Kidney epithelial cell (primary cell): ENCODE measurements at places on chromosomes 6 and 20. TPM values are rescaled to one million over a fixed set of nuclear protein-coding genes. Genes with fewer than 3 reads are reported as not detected.
A peak's percentile ranks its signal among the peaks of the same experiment; 100 is the strongest.

Gene GNAS-AS1
- 0.07 and 1.3 TPM in 2 replicates for total RNA-seq

Gene RSPO3
- 0.88 and 1.9 TPM in 2 replicates for total RNA-seq

Gene ZNF341
- total RNA-seq, result 1.2 and 2.3 TPM in 2 replicates

Gene IPCEF1
- total RNA-seq, result 0.34 and 1.0 TPM in 2 replicates

Gene GMPR
- 0.96 and 2.5 TPM in 2 replicates for total RNA-seq

Gene CCN6
- total RNA-seq, result 1.0 and 1.5 TPM in 2 replicates

Gene C20orf144
- not detected in 2 replicates for total RNA-seq

Gene KHDC1L
- not detected in 2 replicates for total RNA-seq

Gene RIMS1
- 0.38 and 0.55 TPM in 2 replicates for total RNA-seq

Gene POPDC3
- 0.58 and 0.82 TPM in 2 replicates for total RNA-seq

DNA sequence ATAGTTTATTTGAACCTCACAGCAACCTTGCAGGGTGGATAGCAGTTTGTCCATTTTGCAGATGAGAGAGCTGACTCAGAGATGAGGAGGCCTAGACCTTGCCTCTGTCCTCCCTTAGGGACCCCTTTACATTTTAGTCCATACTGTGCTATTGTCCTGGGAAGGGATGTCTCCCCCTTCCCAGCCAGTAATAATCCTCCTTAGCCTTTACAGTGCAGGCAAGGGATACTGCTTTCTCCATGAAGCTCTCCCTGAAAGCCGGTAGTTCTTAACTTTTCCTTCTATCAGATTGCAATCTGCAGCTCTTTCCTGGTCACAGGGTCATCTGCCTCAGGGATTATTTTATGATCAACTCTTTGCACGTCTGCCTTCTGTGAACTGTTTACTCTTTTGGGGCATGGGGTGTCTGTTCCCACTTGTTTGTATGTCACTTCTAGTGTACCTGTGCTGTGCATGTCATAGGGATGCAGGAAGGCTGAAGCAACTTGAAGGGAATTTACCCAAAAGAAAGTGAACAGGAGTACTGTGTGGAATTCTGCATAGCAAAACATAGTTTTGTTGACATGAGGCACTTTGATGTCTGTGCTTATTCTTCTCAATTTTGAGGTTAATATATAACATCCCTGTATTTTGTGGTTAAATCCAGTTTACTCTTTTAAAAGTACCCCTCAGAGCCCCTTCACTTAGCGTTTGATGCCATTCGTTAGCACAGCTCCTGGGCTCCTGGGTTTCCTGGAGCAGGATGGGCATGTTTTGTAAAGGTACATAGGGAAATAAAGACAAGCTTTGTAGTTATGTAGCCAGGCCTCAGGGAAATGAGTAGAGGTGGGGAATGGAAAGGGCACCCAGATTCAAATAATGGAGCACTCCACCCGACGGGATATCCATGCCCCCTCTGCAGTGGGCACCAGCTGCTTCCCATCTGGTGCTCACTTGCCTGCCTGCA lies 38.1 kb downstream of the DHX35 start:
- DNase-seq, result no peak

DNA sequence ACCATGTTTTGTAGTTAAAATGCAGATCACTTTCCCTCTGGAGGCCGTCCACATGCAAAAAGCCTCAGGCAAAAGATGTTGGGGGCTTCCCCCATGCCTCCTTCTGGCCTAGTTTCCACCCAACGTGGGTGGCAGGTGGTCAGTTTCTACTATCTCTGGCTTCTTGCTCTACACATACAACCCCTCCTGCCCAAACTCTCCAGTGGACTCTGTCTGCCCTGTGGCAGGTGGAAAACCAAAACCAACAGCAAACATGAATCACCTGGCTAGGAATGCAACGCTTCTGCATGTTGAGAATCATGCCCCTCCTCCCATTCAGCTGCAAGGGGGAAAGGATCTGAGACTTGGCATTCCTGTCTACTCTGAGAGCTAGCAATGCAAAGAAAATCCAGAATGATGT lies 94.8 kb downstream of the MBOAT1 start:
- DNase-seq, result peak; percentile 67

DNA sequence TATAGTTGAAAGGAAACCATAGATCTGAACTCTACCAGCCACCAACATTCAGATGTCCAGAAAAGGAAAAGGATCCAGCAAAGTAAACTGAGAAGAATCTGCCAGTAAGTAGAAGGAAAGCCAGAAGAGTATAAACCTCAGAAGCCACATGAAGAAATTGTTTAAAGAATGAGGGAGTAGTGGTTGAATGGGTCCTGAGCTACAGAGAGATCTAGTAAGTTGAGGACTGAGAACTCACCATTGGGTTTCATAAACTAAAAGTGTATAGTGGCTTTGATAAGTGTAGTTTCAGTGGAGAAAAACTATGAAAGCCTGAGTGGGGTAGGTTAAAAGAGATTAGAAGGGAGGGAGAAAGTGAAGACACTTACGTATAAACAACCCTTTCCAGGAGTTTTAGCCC lies 32.0 kb upstream of the SUMO4 start:
- no peak for DNase-seq

DNA sequence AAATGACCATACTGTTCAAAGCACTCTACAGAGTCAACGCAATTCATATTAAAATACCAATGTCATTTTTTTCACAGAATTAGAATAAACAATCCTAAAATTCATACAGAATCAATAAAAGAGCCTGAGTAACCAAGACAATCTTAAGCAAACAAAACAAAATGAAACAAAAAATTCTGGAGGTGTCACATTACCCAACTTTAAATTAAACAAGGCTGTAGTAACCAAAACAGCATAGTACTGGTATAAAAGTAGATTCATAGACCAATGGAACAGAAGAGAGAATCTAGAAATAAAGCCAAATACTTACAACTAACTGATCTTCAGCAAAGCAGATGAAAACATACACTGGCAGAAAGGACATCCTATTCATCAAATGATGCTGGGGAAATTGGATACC lies 346.9 kb upstream of the JAG1 start:
- DNase-seq, result no peak

DNA sequence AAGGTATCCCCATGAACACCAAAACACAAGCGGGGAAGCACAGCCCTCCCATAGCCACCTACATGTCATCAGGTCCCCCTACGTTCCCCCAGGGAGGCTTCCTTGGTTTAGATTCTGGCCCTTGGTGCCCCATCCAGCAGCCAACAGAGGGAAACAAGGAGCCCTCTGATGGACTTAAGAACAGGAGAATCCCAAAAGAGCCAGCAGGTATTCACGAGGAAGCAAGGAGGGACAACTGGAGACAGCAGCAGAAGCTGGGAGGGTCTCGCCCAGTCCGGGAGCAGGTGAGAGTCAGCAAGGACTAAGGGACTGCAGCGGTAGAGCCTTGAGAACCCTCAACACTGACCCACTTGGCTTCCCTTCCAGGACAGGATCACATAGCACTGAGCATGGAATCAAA lies 58.4 kb upstream of the TOP1 start:
- no peak for DNase-seq

DNA sequence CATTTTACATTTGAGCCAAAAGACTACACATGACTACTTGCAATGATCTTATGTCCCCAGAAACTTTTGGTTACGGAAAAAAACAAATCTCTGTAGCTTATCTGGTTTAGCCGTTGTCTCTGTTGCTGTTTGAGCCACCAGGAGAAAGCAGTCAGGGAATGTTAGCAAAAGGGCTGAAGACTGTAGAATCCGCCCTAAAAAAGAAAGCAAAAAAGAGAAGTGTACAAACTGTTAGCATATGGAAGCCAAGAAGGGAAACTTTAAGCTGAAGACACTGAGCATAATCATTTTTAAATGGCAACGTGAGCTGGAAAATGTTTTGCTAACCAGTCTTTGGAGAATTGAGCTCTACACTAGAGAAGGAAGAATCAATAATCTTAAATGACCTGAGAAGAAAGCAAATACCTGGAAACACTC lies 69.9 kb upstream of the MYLIP start:
- no peak for DNase-seq

DNA sequence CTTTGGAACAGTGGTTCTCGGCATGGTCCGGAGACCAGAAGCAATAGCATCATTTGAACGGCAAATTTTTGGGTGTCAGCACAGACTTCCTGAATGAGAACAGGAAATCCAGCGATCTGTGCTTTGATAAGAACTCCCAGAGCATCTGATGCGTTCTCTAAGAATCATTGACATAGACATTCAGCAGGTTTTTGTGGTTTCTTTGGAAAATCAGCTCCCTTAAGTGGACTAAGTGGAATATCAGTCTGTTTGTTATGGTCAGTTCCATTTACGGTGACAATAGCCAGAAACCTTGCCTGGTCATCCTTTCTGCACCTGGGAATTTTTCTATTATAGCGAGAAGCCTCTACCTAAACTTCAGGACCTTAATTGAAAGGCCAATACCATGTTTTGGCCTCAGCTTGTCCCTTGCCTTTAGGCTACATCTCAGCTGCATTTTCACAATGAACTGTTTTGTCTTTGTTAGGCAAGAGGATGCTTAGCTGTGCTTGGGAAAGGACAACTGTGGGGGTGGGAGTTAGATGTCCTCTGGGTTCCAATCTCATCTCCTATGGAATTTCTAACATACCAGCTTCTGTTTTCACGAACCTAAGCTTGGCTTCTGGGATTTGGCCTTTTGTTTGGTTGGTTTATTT lies 299.7 kb downstream of the CDKAL1 start:
- DNase-seq, result no peak

- DNase-seq, result no peak
These were observed 86.5 kb downstream of the QRSL1 start for GRCh38 chr6:106715922-106716321.

- no peak for DNase-seq
These were observed 55.6 kb downstream of the KIAA0408 start for GRCh38 chr6:127403636-127404035.

- DNase-seq, result no peak
These were observed 84.7 kb downstream of the PREX1 start for GRCh38 chr20:48742912-48743680.

DNA sequence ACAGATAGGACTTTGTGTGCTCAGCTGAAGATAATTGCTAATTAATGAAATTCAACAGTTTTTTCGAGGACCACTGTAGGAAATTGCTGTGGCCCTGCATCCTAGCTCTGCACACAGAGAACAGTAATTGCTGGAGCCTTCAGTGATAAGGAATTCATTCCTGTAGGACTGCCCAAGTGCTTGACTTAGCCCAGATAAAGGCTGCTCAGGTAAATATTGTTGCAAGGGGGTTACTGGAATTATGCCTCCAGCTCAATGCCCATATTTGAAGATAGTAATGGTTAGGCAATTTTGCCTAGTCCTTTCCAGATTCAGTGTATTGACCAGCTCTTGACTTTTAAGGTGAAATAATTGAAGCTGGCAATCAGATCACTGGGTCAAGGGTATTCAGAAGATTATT lies 122.9 kb downstream of the SLC24A3 start:
- no peak for DNase-seq

DNA sequence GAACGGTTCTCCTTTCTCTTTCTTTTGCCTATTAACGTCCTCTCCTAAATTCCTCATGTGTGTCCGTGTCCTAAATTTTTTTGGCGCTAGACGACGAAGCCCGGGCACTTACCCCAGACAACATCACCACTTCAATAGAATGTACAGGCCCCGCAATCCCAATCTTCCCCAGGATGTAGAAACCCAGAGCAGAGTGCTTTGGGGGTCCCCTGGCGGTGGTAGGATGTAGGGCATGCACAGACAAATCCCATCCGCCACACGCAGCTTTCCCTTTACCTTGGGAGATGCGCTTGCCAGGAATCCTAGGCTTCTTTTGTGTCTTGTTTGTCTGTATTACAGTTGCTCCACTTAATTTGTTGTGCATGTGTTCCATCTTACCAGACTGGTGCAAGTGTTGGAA lies 417.3 kb upstream of the ARID1B start:
- DNase-seq, result no peak

DNA sequence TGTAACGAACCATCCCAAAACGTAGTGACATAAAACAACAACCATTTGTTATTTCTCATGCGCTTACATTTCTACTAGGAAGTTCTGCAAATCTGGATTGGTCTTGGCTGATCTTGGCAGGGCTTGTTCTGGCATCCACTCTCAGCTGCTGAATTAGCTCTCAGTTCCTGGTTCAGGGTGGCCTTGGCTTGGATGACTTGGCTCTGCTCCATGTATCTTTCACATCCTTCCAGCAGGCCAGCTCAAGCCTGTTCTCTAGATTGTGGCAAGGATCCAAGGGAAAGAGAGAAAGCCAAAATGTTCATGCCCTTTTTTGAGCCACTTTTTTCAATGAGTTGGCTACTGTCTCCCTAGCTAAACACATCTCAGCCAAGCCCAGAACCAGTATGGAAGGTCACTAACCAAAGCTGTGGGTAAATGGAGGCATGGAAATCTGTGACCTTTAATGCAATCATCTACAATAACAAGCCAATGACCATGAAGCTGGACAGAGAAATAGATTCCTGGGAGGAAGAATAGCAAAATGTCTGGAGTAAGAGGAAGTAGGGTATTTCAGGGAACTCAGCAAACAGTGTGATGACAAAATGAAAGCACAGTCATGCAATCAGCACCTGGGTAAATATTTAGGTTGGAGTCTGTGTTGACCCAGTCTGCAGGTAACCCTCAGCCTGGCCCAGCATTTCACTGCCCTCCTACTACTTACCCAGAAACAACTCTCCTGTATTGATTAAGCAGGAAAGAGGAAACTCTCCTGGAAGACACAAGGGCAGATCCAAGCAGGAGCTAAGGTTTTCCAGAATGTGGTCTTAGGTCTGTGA lies 32.7 kb upstream of the SNAP25 start:
- no peak for DNase-seq

DNA sequence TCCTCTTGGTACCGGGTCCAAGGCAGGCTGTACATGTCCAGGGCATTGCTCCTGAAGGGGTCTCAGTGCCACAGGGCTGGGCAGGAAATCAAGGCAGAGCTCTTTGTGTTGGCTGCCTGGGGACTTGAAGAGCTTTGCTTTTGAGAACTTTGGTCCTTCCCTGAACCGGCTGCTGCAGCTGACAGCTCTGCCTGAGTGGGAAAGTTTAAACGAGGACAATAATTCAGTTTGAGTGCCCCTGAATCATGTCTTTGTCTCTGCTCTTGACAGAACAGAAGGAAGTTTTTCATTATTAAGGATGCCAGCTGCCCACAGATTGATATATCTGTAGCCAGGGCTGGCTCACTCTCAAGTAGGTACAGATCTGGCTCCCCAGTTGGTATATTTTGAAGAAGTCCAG lies 56.1 kb downstream of the ANKRD6 start:
- DNase-seq, result no peak

DNA sequence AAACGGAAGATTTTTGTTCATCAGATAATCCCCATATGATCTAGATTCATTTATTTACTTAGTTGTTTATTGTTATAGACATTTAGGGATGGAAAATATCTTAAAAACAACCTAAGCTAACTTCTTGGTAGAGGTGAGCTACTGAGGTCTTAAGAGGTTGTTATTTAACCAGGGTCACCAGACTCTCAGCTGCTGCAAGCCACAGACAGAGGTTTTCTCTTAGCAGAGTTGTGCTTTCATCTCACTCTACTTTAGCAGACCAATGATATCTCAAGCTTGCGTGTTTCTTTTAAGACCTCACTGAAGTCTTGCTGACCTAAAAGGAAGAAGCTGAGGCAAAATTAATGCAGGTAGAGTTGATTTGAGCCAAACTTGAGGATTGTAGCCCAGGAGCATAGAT lies 43.6 kb downstream of the NCOA7 start:
- DNase-seq, result no peak

GRCh38 chr6:63275953-63276352 lies 43.8 kb downstream of the LGSN start:
- no peak for DNase-seq

- DNase-seq, result no peak
These were observed 17.6 kb upstream of the SRC start for GRCh38 chr20:37328149-37328945.
